CD4-positive, alpha-beta T cell (primary cell): ENCODE measurements at places on chromosomes 2 and 18. TPM values are rescaled to one million over a fixed set of nuclear protein-coding genes. Genes with fewer than 3 reads are reported as not detected.

DNA sequence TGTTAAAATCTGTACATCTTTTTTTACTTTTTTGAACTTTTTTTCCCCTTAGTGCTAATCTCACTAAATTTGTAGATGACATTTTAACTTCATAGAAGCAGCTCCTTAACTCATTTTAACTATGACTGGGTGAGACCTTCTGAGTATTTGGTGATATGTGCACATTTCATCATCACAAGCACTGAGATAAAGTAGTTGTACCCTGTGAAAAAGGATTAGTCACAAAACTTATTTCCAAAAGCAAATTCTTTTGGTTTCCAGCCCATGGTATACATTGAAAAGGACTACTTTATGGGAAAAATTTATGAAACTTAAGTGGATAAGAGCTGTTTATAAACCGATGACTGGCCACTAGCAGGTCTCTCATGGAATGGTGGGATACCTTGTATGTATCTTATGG lies 581.5 kb downstream of the PLCL1 start:
- no peaks in the 10 kb centered on the region for H3K36me3 ChIP-seq
- no peak overlapping the region for H3K4me3 ChIP-seq
- no peak overlapping the region for H3K27ac ChIP-seq
- no peak for DNase-seq
- H3K4me1 ChIP-seq: no peaks in the 10 kb centered on the region
- H3K27me3 ChIP-seq: peaks cover 9% of the 10 kb centered on the region

- H3K4me3 ChIP-seq: no peak overlapping the region
- no peaks in the 10 kb centered on the region for H3K27me3 ChIP-seq
- no peak overlapping the region for H3K27ac ChIP-seq
Measured at GRCh38 chr18:70973626-70974025, 684.8 kb downstream of the SOCS6 start.

- no peaks in the 10 kb centered on the region for H3K4me1 ChIP-seq
- H3K4me3 ChIP-seq: no peak overlapping the region
- DNase-seq: no peak
- H3K36me3 ChIP-seq: no peaks in the 10 kb centered on the region
- H3K27ac ChIP-seq: no peak overlapping the region
- no peaks in the 10 kb centered on the region for H3K27me3 ChIP-seq
Measured at GRCh38 chr2:216285701-216286100, 86.6 kb downstream of the MARCHF4 start.

TSPYL6 gene
- not detected for total RNA-seq

SERPINB3 gene
- not detected for total RNA-seq
